ENCODE measurements at places on chromosomes 11 and 22.
A peak's percentile ranks its signal among the peaks of the same experiment; 100 is the strongest.

DNA sequence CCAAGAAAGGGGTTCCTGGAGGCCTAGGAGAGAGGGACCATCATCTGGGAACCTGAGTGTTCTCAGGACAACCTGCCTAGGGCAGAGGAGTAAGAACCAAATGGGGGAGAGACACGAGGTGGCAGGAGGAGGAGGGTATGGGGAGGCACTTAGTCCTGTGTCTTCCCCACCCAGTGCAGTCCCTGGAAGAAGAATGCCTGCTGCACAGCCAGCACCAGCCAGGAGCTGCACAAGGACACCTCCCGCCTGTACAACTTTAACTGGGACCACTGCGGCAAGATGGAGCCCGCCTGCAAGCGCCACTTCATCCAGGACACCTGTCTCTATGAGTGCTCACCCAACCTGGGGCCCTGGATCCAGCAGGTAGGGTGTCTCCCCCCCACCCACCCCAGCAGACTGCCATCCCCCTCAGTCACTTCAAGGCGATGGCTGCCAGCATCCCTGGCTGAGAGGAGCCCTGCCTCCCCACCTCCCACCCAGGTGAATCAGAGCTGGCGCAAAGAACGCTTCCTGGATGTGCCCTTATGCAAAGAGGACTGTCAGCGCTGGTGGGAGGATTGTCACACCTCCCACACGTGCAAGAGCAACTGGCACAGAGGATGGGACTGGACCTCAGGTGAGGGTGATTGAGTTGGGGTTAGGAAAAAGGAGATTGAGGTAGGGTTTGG lies 3.7 kb upstream of the INPPL1 start:
- DNase-seq = no peak

- no peak for DNase-seq
Observed at GRCh38 chr11:73406131-73406530, 29.9 kb downstream of the RELT start.

DNA sequence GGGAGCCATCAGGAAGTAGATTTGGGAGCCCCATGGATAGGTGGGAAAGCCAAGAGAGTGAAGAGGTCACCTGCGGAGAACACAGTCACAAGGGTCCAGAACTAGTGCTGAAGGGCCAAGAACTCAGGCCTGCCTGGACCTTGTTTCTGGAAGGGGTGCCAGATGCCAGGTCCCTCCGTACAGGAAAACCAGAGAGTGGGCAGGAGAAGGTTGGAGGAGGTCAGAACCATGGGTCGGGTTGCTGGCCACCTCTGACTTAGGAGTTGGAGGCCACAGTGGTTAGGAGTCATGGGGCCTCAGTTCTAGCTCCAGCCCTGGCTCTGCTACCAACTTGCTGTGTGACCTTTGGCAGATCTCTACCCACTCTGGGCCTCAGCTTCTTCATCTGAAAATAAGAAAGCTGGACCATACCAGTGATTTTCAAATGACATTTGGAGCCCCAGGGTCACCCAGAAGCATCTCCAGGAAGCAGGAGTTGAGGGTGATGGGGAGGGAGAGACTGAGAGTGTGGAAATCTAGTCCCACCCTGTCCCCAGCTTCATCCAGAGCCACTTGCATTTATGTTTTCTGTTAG lies 20.8 kb upstream of the TUB start:
- DNase-seq = no peak

DNA sequence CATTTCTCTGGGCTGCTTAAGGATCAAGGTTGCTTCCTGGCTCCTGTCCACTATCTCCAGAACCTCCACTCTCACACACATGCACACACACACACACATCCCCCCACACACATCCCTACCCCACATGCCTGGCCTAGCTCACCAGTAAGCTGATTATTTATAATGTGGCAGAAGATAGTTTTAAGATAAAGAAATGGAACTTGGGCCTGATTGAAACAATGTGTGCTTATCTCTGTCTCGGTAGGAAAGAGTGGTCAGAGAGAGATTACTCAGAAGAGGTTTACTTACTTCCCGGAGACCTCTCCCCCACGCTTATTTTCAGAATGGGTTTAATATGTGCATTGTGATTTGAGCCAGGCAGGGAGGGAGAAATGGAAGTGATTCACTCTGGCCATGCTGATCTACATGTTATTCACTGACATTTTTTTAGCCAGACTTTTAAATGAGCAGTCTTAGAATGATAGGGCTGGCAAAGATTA lies 422.4 kb downstream of the TENM4 start:
- DNase-seq = no peak

GRCh38 chr22:42602470-42602869 lies 12.2 kb downstream of the POLDIP3 start:
- no peak for DNase-seq

GRCh38 chr11:8381871-8382396 lies 118.3 kb upstream of the LMO1 start:
- no peak for DNase-seq

DNA sequence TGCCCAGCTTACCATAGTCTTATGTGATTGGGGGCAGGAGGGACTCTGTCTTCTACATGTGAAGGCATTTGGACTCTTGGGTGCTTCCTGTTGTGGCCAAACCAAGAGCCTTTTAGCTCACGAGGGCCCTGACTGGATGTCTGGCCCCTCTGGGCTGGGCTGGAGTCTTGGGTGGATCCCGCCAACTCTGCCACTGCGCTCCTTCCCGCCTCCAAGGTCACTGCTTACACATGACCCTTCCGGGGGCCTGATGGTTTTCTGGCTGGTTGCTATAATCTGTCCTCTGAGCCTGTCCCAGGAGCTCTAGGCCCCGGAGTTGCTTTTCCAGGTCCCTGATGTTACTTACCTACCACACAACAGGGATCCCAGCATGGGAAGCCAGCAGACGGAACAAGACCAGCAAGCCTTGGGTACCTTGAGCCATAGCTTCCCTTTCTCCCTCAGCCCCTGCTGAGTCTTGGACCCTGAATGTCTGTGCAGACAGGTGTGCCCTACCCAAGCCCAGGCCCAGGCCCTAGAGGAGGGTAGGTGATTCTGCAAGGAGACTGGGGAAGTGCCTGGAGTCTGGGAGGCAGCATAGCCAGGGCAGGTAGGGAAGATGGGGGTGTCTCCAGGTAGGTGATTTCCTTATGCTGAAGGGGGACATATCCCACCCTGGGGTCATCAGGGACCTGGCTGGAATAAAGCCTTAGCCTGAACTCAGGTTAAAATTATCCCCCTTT lies 100.3 kb downstream of the TSPAN18 start:
- DNase-seq = no peak

- no peak for DNase-seq
Observed at GRCh38 chr11:10418259-10418949, 36.7 kb upstream of the AMPD3 start.

DNA sequence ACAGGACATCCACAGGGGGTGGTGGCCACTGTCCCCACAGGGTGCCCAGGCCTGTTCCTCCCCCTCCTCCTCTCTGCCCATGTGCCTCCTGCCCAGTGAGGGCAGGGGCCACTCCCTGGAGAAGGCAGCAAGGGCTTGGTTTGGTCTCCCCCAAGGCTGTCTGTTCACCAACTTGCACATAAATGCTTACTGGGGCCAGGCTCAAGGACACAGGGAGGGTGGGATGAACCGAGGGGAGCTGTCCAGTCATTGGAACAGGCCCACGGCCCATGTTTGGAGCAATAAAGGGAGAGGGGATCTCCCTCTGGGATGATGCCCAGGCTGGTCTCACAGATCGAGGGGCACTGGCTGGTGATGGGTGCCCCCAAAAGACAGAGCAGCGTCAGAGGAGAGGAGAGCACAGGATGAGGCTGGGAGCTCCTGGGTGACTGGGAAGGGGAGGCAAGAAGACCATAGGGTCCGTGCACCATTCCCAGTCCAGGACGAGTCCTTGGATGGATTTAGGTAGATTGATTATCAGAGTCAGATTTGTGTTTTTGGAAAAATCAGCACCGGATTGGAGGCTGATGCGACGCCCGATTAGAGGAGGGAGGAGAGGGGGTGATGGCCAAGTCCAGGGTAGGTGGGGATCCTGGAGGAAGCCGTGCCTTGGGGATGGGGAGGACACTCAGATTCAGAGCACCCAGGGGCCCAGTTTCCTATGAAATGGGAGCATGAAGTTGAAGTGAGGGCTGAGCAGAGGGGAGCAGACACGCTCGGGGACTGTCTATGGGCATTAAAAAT lies 1.1 kb downstream of the IGLL5 start:
- DNase-seq = no peak

- no peak for DNase-seq
Observed at GRCh38 chr22:27809226-27809603, 7.7 kb upstream of the MN1 start.

GRCh38 chr11:43555816-43556611 lies 124.5 kb upstream of the HSD17B12 start:
- no peak for DNase-seq

- DNase-seq = no peak
Observed at GRCh38 chr11:116644201-116644940, 128.4 kb downstream of the BUD13 start.

DNA sequence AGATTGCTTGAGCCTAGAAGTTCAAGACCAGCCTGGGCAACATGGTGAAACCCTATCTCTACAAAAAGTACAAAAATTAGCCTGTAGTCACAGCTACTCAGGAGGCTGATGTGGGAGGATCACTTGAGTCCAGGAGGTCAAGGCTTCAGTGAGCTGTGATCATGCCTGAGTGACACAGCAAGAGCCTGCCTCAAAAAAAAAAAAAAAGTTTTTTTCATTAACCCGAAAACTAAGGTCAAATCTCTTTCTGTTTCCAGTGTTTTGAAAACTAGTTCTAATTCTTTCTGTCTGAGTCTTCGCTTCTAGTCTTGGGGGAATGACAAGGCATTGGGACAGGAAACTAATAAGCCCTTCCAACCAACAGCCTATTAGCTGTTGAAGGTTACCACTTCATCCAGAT lies 57.6 kb downstream of the LIF start:
- DNase-seq = no peak

DNA sequence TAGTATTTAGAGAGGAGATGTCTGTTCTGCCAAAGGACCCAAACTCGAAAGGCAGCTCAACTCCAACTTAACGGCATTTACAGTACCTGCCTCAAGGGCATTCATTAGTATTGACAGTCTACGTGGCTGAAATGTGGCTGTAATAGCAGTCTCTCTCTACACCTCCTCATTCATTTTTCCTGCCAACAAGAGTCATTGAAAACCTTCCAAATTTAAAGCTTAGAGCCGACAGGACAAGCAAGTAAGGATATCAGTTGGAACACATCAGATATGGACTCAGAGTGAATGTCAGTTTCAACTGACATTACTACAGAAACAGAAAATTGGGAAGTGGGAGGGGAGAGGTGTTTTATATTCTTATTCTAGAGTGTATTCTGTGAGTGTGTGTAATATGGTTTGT lies 253.1 kb downstream of the CADM1 start:
- DNase-seq = no peak

DNA sequence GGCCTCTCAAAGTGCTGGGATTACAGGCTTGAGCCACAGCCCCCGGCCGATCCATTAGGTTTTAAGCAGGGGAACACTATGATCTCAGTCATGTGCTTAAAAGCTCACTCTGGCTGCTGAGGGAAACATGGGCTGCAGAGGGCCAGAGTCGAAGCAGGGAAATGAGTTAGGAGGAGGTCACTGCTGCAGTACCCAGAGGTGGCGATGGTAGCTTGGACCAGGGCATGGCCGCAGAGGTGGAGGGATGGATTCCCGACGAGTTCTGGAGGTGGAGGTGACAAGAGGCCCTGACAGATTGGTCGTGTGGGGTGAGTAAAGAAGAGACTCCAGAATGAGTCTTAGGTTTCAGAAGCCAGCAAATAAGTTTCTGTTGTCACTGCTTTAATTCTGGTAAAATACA lies 54.4 kb upstream of the INCENP start:
- DNase-seq = no peak

- DNase-seq = no peak
Observed at GRCh38 chr11:1868636-1869291, 15.9 kb downstream of the LSP1 start.

DNA sequence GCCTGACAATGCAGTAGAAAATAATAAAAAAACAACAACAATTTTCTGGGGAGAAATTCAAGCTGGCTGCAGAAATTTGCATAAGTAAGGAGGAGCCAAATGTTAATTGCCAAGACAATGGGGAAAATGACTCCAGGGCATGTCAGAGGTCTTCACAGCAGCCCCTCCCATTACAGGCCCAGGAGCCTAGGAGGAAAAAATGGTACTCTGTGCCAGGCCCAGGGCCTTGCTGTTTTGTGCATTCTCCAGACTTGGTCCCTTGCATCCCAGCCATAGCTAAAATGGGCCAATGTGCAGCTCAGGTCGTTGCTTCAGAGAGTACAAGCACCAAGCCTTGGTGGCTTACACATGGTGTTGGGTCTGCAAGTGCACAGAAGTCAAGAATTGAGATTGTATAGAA lies 45.5 kb downstream of the MS4A2 start:
- no peak for DNase-seq

DNA sequence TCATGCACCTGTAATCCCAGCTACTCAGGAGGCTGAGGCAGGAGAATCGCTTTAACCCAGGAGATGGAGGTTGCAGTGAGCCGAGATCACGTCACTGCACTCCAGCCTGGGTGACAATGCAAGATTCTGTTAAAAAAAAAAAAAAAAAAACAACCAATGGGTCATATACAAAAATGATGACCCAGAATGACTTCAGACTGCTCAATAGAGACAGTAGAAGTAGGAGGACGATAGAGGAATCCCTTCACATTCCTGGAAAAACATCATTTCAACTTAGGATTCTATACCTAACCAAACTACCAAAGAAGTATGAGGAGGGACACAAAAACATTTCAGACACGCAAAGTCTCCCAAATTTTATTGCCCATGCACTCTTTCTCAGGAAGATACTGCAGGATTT lies 14.1 kb upstream of the CBX7 start:
- DNase-seq = no peak

GRCh38 chr22:43230971-43231723 lies 44.2 kb upstream of the TTLL12 start:
- peak; percentile 95 for DNase-seq

DNA sequence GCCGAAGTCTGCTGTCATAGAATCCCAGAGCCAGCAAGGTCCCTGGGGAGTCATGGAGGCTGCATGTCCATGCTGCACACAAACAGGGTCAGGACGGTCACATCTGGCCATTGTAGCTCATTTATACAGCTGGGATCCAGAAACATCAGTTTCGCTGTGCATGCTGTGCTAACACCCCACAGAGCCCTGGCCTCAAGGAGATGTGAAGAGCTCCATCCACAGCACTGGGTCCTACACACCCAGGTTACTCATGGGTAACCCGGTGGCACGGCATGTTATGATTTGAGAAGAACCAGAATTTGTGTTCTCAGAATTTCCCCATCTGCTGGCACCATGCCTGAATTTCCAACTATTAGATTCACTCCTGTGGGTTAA lies 146.3 kb upstream of the ARHGAP20 start:
- no peak for DNase-seq

GRCh38 chr11:105042178-105042577 lies 3.0 kb downstream of the CARD16 start:
- no peak for DNase-seq

All from HuH-7 (cell line).